Suppressor macrophage treated with lipopolysaccharide for 4 hours (primary cell): ENCODE measurements at places on chromosomes 2 and 18.

DNA sequence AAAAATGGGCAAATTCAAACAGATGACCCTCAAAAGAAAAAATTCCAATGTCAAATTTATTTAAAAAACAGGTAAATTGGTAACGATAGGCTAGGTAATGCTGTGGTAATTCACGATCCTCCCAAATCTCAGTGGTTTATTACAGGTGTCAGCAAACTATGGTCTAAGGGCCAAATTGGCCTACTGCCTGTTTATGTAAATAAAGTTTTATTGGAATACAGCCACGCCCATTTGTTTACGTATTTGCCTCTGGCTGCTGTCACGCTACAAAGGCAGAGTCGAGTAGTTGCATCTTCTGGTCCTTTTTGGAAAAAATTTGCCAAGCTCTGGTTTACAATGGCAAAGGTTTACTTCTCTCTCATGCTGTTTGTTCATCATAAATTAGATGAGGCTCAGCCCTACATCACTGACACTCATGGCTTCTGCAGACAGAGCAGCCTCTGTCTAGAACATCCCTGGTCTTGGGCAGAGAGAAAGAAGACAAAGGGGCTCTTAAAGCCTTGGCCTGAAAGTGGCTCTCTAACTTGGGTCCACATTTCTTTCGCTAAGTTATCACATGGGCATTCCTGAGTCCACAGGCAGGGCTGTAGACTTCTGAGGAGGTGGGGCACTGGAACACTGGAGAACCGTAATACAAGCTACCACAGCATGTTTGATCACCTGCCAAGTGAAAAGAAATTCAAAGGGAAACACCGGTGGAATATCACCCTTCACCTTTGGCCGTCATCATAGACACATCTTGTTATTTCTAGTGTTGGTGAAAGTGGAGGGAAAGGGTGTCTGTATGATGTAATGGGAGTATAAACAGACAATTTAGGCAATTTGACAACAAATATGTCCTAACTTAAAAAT is 34.8 kb downstream of the SP110 start:
- DNase-seq = no peak

- DNase-seq = peak; percentile 48
Measured at GRCh38 chr18:50742952-50743351, 76.9 kb downstream of the MRO start.

GRCh38 chr2:201984800-201985525 is 48.7 kb upstream of the FZD7 start:
- no peak for DNase-seq

GRCh38 chr2:160910681-160911080 is 249.5 kb upstream of the TANK start:
- no peak for DNase-seq

- DNase-seq = no peak
Measured at GRCh38 chr18:79481046-79481790, 85.5 kb downstream of the NFATC1 start.

GRCh38 chr2:8546612-8547283 is 135.1 kb upstream of the ID2 start:
- peak; percentile 83 for DNase-seq

- no peak for DNase-seq
Measured at GRCh38 chr18:43780782-43781340, 503.6 kb upstream of the SYT4 start.

DNA sequence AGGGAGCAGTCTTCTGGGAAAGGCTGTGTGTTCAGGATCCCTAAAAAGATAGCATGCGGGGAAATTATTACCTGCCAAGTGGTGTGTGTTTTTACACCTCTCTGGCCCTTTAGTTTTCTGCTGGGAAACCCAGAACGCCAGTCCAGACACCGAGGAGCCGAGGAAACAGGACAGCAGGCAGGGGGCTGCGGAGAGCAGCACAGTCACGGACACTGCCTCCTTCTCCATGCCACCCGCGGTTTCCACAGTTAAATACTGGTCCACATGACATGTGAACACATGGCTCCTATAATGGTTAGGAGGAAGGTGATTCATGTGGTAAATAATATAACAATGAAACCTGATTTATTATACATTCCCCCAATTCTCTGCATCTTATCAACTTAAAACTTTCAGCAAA is 20.4 kb downstream of the CNOT11 start:
- DNase-seq = no peak

GRCh38 chr2:120491111-120491625 is 145.2 kb downstream of the INHBB start:
- DNase-seq = no peak

- peak; percentile 59 for DNase-seq
Measured at GRCh38 chr2:9179572-9180201, 26.9 kb upstream of the ASAP2 start.

DNA sequence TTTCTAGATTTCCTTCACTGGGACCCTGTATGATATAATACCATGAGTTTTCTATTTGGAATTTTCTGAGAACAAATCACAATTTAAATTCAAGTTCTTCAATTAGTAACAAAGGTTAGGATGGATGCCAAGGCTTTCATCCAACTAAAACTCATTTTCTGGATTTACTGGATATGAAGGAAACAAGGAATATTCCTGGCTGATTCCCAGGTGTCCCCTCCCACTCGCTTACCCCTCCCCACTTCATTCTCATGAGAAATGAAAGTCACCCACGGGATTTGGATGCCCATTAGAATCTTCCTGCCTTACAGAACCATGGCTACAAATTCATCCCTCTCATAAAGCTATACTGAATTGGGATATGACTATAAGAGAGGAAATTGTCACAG is 40.0 kb downstream of the RNU4ATAC start:
- no peak for DNase-seq

DNA sequence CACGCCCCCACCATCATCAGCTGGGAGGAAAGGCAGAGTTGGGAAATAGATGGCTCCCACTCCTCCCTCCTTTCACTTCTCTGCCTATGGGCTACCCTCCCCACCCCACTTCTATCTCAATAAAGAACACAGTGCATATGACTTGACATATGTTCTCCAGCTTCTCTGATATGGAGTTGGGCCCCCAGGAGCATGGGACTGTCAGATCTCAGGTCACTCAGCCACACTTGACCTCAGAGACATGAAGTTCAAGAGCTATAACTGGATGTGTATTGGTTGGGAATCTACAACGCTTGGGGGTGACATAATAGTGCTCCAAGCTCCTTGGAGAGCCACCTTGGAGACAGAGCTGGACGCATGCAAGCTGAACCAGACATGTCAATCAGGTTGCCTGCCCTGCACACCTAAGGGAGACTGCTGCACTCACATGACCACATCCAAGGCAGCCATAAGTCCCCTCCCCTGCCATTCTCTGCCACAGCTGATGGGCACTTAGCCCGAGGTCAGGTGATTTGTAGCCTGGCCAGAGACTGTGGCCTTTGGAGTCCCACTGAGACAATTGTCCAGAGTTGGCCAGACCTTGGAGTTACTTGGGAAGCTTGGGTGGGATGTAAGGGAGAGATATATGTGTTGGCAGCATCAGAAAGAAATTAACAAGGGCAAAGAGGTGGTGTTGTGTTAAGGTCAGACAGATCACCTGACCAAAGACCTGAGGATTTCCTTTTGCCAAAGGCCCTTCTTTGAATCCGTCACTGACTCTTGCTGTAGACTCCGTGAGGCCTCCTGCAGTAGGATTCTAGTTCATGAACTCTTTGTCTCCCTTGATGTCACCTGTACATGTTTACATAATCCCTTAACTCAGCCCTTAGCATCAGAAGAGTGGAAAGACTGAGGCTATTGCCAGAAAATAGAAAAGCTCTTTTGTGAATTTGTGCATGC is 3.7 kb downstream of the INHA start:
- no peak for DNase-seq

DNA sequence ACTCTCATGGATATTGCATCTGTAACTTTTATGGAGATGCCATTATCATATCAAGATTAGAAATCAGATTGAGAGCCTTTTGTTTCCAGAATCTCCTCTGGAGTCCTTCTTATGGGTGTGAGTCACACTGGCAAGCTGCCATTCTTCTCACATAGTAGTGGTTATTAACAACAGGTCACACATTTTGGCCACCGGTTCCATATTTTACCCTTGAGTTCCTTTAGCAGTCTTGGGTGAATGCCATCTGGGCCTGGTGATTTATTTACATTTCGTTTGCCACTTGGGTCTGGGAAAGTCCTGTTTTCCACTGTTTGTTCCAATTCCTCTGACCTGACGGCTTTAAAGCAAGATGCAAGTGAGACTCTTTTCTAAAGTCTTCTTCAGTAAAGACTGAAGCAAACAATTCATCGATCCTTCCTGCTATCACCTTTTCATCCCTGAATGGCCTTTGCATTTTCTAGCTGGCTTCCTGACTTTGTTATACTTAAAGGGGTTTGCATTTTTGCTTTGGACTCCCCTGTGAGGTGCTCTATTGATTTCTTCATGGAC is 80.5 kb upstream of the CAVIN2 start:
- peak; percentile 24 for DNase-seq

DNA sequence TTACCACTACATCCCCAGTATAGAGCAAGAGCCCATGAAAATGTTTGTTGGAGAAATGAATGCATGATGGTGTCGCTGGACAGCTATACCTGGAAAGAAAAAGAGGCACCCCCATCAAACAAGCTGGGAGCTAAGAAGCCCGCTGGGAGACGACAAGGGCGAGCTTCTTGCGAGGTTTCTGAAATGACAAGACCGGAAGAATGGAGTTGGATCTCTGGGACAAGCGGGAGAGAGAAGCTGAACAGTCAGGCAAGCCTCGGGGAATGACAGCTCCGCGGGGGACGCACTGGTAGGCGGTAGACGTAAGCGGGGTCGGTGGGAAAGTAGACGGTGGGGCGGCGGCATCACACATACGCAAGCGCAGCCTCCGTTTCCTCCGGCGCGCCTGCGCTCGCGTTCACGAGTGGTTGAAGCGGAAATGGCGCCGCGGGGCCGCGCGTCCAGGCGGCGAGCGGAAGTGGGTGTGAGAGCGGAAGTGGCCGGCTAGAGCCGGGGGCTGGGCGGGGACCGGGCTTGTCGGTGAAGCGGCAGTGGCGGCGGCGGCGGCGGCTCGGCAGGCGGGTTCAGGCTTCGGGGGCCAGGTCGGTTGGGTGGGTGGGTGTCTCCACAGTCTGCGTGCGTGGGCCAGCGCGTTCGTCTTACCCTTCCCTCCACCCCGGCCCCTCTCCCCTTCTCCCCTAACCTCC is at the start of gene ARPC2:
Gene ARPC2 (plus strand): TSS at position 516 of the 686 bp plus-strand sequence. CDS start 282 bp downstream, outside the sequence.
- DNase-seq = peak; percentile 99

DNA sequence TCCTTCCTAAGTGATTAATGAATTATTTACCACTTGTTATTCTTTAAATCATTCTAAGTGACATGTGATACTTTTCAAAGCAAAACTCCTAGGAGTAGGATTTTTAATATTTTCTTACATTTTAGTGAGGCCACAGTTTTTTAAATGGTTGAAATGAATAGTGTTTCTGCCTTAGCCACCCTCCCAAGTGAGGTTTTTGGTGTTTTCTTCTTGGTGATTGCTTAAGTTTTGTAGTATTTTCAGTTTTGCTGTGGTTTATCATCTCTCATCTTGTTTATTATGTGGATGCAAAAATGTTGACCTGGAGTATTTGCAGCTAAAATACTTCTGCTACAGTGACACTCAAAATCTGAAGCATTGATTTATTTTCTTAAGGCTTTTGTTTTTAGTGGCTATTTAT is 9.8 kb downstream of the AFTPH start:
- peak; percentile 36 for DNase-seq

GRCh38 chr2:120758181-120759144 is 22.8 kb downstream of the GLI2 start:
- DNase-seq = no peak

DNA sequence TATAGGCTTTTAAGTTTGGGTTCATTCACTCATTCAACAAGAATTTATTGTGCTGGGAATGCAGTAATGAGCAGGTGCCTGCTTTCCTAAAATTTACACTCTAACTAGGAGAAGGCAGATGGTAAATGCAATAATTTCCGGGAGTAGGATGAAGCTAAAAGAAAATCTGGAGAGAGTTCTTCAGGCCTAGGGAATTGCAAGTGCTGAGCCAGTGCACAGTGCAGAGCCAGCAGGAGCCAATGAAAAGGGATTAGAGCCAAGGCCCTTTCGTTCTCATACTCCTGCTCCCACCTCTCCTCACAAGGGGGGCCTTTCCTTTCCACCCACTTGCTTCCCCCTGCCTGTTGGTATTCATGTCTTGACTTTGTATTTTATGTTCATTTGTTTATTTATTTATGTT is 55.1 kb downstream of the CFAP221 start:
- no peak for DNase-seq
